ENCODE measurements at places on chromosomes 4 and X.

DNA sequence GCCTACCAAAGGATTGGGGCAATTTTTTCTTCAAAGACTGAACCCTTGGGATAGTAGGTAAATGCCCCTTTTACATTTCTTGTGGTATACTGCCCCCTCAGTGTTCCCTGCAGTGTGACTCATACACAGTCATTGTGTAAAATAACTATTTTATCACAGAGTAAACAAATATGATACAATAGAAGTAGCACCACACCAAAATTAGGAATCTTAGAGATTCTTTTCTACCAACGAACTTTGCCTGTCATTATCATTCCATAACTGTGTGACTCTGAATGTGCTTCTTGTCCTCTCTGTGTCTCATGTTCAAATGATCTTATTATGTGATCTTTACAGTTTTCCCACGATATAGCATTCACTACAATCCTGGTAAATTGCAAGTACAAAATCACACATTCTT, 517.0 kb downstream of the ZIC3 start:
- H3K27me3 ChIP-seq: no peaks in the 10 kb centered on the region
- H3K4me3 ChIP-seq: no peak overlapping the region
- no peaks in the 10 kb centered on the region for H3K4me1 ChIP-seq
- no peaks in the 10 kb centered on the region for H3K36me3 ChIP-seq

DNA sequence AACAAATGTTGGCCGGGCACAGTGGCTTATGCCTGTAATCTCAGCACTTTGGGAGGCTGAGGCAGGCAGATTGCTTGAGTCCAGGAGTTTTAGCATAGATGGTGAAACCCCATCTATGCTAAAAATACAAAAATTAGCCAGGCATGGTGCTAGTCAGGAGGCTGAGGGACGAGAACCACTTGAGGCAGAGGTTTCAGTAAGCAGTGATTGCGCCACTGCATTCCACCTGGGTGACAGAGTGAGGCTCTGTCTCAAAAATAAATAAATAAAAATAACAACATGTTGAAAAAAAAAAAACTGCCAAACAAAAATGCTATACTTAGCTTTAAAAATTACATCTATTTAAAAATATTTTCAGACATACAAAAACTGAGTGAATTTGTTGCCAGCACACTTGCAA, 374.2 kb upstream of the SMIM31 start:
- H3K36me3 ChIP-seq: no peaks in the 10 kb centered on the region
- no peaks in the 10 kb centered on the region for H3K4me1 ChIP-seq
- H3K27ac ChIP-seq: no peak overlapping the region
- DNase-seq: no peak

DNA sequence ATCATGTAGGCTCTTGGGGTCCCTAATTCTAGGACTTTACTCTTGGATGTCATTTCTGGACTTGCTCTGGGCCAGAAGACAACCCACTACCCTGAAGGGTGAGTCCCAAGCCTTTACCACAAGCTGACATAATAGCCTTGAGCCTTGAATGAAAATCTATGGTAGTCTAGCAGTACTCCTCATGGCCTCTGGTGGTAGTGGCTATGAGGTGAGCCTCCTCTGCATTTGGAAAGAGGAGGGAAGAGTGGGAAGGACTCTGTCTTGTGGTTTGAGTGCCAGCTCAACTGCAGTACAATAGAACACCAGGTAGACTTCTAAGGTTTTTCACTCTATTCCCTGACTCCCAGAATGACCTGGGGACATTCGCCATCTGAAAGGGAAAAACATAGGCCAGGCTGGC, 96.5 kb downstream of the DCAF12L1 start:
- H3K4me1 ChIP-seq: no peaks in the 10 kb centered on the region
- H3K27ac ChIP-seq: no peak overlapping the region
- no peaks in the 10 kb centered on the region for H3K27me3 ChIP-seq
- no peak for DNase-seq

DNA sequence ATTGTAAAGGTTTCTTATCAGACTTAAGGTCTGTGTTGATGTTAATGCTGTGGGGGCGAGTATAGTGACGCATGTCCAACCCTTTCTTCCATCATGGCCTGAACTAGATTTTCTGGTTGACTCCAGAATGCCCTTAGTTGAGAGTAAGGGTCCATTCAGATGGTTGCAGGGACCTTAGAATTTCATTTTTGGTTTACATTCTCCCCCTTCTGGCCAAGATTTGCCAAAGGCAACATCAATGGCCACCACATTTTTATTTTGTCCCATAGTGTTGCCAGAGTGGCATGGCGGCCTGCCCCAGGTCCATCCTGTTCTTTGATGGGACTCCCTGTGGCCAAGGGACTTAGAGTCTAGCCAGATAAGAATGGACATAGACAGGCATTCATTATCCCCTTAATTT, 368.5 kb downstream of the GPM6A start:
- no peaks in the 10 kb centered on the region for H3K36me3 ChIP-seq
- no peak overlapping the region for H3K4me3 ChIP-seq
- no peak for DNase-seq
- no peaks in the 10 kb centered on the region for H3K27me3 ChIP-seq
- H3K27ac ChIP-seq: no peak overlapping the region

- H3K27me3 ChIP-seq: no peaks in the 10 kb centered on the region
- no peaks in the 10 kb centered on the region for H3K36me3 ChIP-seq
- DNase-seq: no peak
- H3K4me3 ChIP-seq: no peak overlapping the region
- no peak overlapping the region for H3K27ac ChIP-seq
Observed at GRCh38 chr4:152680988-152681603, 1.3 kb upstream of the TMEM154 start.

DNA sequence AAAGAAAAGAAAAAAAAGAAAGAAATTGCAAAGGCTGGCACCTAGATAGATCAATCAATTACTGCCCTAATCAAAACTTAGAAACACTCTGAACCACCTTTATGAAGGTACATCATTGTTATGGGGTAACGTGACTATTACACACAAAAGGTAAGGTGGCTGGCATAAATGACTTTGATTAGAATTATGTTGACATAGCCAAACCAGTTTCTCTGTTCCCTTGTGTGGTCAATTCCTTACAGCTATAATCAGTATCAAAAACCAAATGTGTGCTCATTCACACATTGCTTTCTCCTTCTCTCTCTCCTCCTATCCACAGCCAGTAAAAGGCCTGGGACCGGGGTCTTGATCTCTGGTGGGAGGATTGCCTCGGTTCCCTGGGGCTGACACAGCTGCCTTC, 48.7 kb downstream of the RHOH start:
- H3K27me3 ChIP-seq: no peaks in the 10 kb centered on the region
- H3K4me3 ChIP-seq: no peak overlapping the region
- H3K36me3 ChIP-seq: peaks cover 33% of the 10 kb centered on the region
- DNase-seq: no peak

DNA sequence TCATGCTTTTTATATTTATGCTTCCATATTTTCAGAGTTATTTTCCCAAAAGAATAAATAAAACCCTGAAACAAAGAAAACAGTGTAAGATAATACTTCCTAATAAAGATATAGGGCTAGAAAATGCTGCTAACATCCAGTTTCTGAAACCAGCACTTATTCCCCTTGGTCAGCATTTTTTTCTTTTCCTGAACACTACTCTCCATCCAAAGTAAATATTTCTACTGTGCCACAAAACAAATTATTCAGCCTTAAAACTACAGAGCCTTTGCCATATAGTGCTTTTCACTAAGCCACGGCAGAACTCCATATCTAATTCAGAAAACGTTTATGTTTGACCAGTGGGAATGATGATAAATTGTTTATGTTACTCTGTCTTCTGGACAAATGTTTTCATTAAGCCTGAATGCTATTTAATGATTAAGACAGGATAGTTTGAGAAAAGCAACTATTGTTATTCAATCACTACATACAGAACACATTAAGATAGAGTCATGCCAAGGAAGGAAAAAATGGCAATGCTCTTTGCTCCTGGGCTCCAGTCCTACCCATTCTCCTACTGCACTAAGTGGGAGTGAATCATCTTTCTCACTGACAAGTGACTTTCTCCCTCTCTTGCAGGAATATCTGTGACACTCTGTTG, 723.9 kb downstream of the FAT4 start:
- H3K4me1 ChIP-seq: no peaks in the 10 kb centered on the region
- H3K27me3 ChIP-seq: no peaks in the 10 kb centered on the region
- H3K4me3 ChIP-seq: no peak overlapping the region
- no peaks in the 10 kb centered on the region for H3K36me3 ChIP-seq
- H3K27ac ChIP-seq: no peak overlapping the region

- H3K4me1 ChIP-seq: no peaks in the 10 kb centered on the region
- H3K4me3 ChIP-seq: no peak overlapping the region
- no peaks in the 10 kb centered on the region for H3K36me3 ChIP-seq
- H3K27ac ChIP-seq: no peak overlapping the region
- no peaks in the 10 kb centered on the region for H3K27me3 ChIP-seq
Observed at GRCh38 chr4:20319825-20320612, 68.3 kb downstream of the SLIT2 start.

DNA sequence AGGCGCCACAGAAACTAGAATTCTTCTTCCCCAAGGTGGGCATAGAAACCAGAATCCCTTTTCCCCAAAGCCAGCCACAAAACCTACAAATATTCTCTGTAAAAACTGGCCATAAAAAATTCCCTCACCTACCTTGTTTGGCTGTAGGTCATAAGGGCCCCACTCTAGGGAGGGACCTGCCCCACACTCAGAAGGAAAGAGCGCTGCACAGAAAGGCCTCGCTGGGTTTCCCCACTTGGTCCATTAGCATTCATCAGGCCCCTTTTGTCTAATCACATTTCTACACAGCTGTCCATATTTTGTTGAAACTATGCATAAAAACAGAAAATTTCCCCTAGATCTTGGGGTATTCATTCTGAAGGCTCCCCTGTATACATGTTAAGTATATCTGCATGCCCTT, 54.1 kb downstream of the PHKA2 start:
- no peak overlapping the region for H3K27ac ChIP-seq
- no peak overlapping the region for H3K4me3 ChIP-seq
- no peak for DNase-seq
- H3K27me3 ChIP-seq: no peaks in the 10 kb centered on the region

GRCh38 chr4:186823989-186824388, 100.3 kb upstream of the FAT1 start:
- H3K4me3 ChIP-seq: no peak overlapping the region
- no peaks in the 10 kb centered on the region for H3K4me1 ChIP-seq
- no peaks in the 10 kb centered on the region for H3K27me3 ChIP-seq
- no peak overlapping the region for H3K27ac ChIP-seq
- DNase-seq: no peak
- H3K36me3 ChIP-seq: no peaks in the 10 kb centered on the region

- H3K27ac ChIP-seq: peak overlapping the region; percentile 63
- H3K4me1 ChIP-seq: peaks cover 26% of the 10 kb centered on the region
- no peak for DNase-seq
- peaks cover 25% of the 10 kb centered on the region for H3K36me3 ChIP-seq
- no peaks in the 10 kb centered on the region for H3K27me3 ChIP-seq
Observed at GRCh38 chr4:89243733-89244252, 63.8 kb downstream of the GPRIN3 start.

DNA sequence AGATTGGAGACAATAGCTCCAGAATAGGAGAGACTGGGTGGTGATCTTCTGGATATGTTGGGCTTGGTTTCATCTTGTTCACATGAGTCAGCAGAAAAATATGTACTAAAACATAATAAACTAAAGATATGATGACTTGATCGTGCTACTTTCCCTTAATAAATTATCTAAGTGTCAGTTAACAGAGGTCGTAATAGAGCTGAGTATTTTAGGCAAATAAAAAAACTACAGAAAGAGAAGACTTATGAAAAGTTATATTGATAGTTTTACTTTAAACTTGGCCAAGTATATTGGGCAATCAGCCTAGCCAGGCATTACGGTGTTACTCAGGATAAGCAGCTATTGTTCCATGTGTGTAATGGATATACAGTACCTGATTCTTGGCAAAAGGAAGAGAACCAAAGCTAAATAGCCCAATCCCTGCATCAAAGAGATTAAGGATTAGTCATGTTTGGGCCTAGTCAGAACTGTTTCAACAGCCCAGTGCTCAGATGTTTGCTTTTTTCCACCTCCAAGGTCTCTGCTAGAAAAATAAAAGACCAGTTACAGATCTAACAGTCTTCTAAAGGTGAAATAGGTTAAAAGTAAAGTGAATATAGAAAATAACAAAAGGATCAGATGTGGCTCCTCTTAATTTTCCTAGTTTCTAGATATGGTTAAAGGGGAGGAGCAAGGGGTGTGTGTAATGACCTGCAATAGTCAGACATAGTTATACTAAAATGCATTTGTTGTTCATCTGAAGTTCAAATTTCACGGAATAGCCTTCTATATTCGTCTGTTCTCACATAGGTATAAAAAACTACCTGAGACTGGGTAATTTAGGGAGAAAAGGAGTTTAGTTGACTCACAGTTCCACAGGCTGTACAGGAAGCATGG, 262.6 kb downstream of the ADGRL3 start:
- no peak overlapping the region for H3K27ac ChIP-seq
- H3K4me3 ChIP-seq: no peak overlapping the region
- H3K36me3 ChIP-seq: no peaks in the 10 kb centered on the region
- no peaks in the 10 kb centered on the region for H3K27me3 ChIP-seq
- DNase-seq: no peak
- H3K4me1 ChIP-seq: no peaks in the 10 kb centered on the region

DNA sequence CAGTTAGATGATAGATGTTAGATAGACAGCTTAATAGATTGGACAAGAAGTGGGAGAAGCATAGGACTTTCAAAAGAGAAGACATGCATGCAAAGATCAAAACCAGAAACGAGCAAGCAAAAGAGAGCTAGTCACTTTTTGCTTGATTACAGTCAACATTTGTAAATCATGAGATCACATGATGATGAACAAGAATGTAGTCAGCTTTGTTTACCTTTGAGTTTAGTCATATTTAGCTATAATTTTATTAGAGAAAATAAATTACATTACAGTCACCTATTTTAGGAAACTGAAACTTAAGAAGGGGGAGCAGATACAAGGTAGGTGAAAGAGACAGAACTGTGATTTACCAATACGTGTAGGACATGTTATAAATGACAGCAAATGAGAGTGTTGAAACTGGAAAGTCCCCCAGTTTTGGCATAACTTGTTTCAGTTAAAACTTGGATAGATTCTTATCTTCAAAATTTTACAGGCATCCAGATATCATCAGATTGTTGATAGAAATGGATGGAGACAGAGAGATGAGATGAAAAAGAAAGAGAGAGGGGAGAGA, 1083.1 kb upstream of the PCDH10 start:
- no peaks in the 10 kb centered on the region for H3K36me3 ChIP-seq
- H3K4me3 ChIP-seq: no peak overlapping the region
- no peaks in the 10 kb centered on the region for H3K27me3 ChIP-seq

DNA sequence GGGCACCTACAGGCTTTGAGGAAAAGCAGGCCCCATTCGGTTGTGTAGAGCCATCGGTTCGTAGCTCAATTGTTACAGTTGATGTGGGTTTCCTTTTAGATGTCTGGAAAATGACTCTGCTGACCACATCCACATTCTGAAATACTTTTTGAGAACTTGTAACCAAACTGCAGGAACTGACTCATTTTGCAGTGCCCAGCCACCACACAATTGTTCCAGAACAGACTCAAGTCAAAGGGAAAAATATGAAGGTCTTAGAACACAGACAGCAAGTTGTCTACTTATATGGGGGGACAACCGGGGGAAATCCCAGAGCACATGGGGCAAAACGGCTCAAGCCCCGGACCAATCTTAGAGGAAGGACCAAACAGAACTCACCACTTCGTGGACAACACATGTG, 557.6 kb upstream of the DIPK2B start:
- peak; percentile 27 for DNase-seq
- H3K4me1 ChIP-seq: peaks cover 40% of the 10 kb centered on the region
- no peaks in the 10 kb centered on the region for H3K36me3 ChIP-seq
- H3K27me3 ChIP-seq: no peaks in the 10 kb centered on the region
- H3K4me3 ChIP-seq: no peak overlapping the region

GRCh38 chr4:123215536-123215935, 181.1 kb upstream of the SPRY1 start:
- H3K4me3 ChIP-seq: no peak overlapping the region
- H3K4me1 ChIP-seq: no peaks in the 10 kb centered on the region
- no peak overlapping the region for H3K27ac ChIP-seq

- H3K36me3 ChIP-seq: no peaks in the 10 kb centered on the region
- no peak for DNase-seq
- no peaks in the 10 kb centered on the region for H3K27me3 ChIP-seq
- no peak within 1 kb of the TSS for H3K27ac ChIP-seq
- H3K4me1 ChIP-seq: no peaks in the 10 kb centered on the region
Observed at GRCh38 chrX:85243761-85244449, at the start of the genes SATL1 and ZNF711. Gene SATL1, minus strand, starts transcription at chrX:85243779. Its CDS starts 134,811 bp downstream, at chrX:85108968. Gene ZNF711, plus strand, starts transcription at chrX:85243991. Its CDS starts 3,582 bp downstream, at chrX:85247573.

Measured in effector memory CD4-positive, alpha-beta T cell (primary cell).